Activated naive CD4-positive, alpha-beta T cell (primary cell): ENCODE measurements at places on chromosomes 2 and 18.

GRCh38 chr2:204686406-204686805, 141.1 kb downstream of the PARD3B start:
- no peak for DNase-seq

- DNase-seq, result peak; percentile 23
Measured at GRCh38 chr2:231483398-231484329, 19.4 kb upstream of the NCL start.

- no peak for DNase-seq
Measured at GRCh38 chr2:163652751-163653150, 83.1 kb downstream of the FIGN start.

DNA sequence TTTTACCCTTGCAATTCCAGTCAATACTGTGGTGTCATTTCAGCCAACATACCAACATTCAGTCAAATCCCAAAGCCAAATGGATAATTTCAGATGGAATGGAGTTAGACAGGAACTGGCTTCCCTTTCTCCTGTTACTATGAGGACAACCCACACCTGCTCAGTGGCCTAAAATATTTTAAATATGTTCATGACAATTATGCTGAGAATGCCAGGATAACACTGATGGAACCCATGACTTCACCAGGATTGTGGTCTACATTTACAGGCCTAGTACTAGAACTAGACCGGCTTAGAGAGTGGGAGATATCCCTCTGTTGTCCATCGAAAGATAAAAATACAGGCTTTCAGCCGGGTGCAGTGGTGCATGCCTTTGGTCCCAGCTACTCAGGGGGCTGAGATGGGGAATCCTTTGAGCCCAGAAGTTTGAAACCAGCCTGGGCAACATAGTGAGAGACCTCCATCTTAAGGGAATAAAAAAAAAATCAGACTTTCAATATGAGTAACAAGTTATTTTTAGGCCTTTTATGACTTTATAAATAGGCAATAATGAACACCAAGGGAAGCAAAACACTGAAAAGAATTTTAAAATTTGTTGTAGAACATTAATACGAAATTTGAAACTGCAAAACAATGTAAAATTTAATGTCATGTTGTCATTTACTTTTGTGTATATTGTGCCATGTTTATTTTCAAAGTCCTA, 14.2 kb downstream of the GPATCH11 start:
- no peak for DNase-seq

DNA sequence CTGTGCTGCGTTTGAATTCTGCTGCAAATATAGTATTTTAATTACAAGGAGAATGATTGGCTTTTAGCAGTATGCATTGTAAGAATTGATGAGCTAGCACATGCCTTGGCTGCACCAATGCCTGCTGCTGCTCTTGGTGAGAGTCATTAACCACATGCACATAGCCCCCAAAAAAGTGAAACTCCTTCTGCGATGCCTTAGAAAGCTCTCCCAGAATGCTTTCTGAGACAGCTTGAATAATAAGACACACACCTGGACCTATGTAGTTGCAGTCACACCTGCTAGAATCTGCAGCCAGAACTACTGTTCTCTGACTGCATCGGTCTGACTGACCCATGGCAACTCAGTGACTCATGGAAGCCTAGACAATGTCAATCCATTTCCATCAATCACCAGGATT, 170.1 kb upstream of the DDX18 start:
- no peak for DNase-seq

- no peak for DNase-seq
Measured at GRCh38 chr2:176885001-176885643, 327.5 kb upstream of the HNRNPA3 start.

DNA sequence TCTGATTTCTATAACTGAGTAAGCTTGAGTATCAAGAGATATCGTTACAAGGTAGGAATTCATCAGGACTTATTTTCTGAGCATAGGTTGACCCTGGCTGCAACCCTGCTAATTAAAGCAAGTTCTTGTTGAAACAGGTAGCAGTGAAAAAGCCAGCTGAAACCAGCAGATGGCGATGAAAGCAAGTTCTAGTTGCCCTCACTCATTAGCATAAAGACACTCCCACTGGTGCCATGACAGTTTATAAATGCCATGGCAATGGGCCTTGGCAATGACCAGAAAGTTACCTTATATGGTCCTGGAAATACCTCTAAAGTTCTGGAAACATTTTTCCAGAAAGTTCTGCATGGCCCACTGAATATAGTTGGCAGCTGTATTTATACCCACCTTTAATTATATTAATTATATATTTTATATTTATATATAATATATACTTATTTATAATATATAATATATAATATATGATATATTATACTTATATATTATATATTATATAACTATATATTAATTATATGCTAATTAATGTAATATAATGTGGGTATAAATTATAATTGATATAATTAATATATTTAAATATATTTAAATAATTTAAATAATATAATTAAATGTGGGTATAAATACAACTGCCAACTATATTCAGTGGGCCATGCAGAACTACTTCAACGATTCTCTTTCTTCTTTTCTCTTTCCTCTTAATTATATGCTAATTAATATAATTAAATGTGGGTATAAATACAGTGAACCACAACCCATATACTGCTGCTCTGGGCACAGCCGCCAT, 188.0 kb downstream of the CDH7 start:
- no peak for DNase-seq

DNA sequence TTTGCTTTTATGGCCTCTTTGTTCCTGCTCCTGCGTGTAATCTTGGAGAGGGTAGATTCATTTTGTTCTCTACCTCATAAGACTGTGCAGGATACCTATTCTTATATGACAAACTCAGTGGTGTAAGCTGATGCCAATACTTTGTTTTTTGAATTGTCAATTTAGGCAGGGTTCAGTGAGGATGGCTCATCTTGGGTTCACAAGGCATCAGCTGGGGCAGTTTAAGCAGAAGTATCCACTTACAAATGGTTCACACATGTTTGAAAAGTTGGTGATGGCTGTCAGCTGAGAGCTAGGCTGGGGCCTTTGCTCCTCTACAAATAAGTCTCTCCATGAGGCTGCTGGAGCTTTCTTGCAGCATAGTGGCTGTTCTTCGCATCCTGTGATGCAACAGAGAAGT, 920.6 kb upstream of the PIK3C3 start:
- no peak for DNase-seq

GRCh38 chr2:130852521-130853115, 15.9 kb downstream of the ARHGEF4 start:
- DNase-seq, result no peak

DNA sequence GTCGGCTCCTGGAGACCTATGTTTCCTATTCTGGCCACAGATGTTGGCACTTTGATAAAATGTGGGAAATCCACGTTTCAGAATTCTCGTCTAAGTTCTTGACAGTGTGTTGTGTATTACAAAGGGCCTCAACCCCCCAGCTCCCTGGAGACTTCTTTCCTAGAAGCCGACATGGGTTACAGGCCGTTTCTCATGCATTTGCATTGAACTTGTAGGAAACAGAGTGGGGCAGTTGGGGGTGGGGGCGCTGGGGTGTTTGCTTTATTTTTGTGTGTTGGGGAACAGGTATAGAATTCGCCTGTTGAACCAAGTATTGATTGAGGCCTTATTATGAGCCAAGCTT, 104.0 kb downstream of the CABLES1 start:
- DNase-seq, result no peak

GRCh38 chr2:216335252-216335651, 37.0 kb downstream of the MARCHF4 start:
- DNase-seq, result no peak
